ENCODE measurements at places on chromosomes 1 and 21. TPM values are rescaled to one million over a fixed set of nuclear protein-coding genes. Genes with fewer than 3 reads are reported as not detected.
A peak's percentile ranks its signal among the peaks of the same experiment; 100 is the strongest.

- DNase-seq, result no peak
Observed at GRCh38 chr1:231311720-231312431, 25.8 kb downstream of the EXOC8 start.

GRCh38 chr1:230187290-230187689 lies 120.3 kb downstream of the GALNT2 start:
- DNase-seq, result no peak

- DNase-seq, result no peak
Observed at GRCh38 chr1:111141245-111142220, 1.5 kb downstream of the CEPT1 start.

- no peak for DNase-seq
Observed at GRCh38 chr1:9721606-9722377, 70.3 kb downstream of the PIK3CD start.

DNA sequence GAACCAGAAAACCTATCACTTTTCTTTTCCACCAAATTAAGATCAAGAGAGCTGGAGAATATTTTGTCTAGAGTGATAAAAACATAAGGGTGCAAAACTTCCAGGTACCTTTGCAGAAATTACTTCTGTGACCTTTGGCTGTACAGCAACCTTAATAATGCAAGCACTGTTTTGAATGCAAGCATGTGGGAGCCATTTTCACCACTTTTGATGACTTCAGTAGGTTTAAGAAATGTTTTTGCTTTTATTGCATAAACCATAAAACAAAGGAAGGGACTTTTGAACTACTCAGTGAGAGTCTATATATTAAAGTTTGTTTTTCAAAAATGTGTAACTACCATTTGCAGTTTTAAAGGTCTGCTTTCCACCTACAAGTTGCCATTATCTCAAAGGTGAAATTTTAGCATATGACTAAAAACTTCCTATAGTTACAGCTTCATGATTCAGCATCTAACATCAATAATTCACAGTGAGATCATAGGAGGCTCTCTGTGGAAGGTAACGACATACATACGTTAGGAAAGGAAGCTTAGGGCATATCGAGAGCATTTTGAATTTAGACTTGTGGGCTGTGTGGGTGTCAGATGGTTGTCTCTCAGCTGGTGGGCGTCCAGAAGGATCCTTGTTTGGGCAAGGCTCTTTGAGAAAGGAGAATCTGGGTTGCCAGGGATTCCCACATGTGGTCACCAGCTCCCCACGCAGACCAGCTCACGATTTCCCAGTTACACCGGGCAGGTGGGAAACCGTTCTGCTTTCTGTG lies 1.1 kb upstream of the GADD45A start:
- DNase-seq, result peak; percentile 41

DNA sequence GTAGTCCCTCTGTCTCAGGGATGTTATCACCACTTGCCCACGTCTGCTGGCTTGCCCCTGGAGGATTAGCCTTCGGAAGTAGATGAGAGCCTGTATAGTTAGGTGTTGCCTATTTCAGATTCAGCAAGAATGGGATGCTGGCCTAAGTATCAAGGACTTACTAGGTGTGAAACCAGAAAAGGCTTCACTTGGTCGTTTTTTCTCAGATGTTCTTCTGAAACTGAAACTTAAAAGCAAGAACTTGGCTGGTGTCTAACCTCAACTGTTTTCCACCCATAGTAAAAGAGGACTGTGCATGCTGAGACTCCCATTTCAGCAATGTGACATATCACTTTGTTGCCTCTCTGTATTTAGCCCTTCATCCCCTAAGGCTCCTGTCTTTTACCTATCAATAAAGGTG lies 67.0 kb upstream of the LRRC53 start:
- DNase-seq, result no peak

DNA sequence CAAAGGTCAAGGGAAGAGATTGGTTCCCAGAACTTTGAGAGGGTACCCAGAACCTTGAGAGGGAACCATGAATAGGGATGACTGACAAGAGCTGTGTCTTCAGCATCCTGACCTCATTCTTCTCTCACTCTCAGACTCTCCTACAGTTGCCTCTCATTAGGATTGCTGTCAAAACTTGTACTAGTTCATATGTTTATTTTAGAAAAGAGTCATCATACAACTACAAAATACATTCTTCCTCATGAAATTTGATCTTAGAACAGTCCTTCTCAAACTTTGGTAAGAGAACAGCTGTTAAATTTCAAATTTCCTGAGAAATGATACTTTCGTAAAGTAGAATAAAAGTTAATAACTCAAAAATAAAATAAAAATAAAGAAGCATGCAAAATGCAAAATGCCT lies 161.4 kb upstream of the ZRANB2 start:
- no peak for DNase-seq

DNA sequence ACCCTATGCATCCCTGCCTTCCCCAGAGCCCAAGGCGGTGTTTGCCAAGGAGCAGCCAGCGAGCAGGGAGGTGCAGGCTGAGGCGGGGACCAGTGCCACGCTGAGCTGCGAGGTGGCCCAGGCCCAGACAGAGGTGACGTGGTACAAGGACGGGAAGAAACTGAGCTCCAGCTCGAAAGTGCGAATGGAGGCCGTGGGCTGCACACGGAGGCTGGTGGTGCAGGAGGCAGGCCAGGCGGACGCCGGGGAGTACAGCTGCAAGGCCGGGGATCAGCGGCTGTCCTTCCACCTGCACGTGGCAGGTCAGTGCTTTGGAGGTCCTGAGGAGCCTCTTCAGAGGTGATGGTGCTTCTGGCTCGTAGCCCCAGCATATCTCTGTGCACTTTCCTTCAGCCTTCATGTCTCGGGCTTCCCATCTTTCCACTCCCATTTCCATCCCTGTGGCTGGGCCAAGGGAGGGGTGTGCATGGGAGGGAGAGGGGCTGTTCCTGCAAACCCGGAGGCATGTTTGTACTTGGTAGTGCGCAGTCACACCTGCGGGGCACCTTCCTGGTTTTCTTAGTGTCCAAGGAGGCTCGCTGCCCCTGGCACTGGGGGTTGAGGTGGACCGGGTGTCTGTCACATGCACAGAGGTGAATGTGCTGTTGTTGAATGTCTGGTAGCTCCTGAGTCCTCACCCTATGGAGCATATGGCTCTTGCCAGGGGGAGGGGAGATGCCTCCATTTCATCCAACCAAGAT lies 56.4 kb downstream of the OBSCN start:
- no peak for DNase-seq

DNA sequence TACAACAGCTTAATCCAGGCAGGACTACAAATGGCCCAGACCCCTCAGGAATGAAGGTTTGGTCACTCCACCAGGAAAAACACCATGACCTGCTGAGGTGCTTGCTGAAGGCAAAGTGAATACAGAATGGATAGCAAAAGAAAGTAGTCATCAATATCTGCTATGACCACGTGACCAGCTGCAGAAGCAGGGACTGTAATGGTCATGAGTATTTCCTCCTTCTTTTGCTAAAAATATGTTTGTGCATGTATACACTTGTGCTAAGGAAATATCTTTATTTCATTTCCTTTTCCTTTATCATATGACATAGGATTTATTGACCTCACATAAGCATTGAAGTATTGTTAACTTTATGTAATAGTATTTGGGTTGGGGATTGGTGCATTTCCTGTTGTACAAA lies 26.4 kb upstream of the GOLT1A start:
- DNase-seq, result no peak

- DNase-seq, result no peak
Observed at GRCh38 chr1:93740601-93741031, 59.0 kb upstream of the BCAR3 start.

GRCh38 chr1:42364089-42364488 lies 16.5 kb upstream of the RIMKLA start:
- no peak for DNase-seq

- peak; percentile 70 for DNase-seq
Observed at GRCh38 chr1:27365372-27366112, 1.2 kb downstream of the MAP3K6 start.

GRCh38 chr1:79914896-79915295 lies 908.4 kb upstream of the ADGRL4 start:
- no peak for DNase-seq

DNA sequence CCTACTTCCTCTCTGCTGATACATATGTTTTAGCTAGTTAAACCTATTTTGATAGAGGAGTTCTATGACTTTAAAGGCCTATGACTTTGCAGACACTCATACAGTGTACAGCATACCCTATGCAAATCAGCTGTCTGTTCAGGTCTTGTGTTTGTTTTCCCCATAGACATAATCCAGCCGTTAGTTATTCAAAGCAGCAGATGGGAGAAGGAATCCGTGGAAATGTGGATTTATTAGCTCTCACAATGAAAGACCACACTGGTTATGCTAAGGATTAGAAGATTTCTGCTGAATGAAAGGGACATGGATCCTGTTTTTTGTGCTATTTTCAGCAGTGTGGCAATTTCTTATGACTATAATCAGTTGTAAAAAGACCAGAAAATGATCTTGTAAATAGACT lies 59.8 kb downstream of the MAST2 start:
- no peak for DNase-seq

DNA sequence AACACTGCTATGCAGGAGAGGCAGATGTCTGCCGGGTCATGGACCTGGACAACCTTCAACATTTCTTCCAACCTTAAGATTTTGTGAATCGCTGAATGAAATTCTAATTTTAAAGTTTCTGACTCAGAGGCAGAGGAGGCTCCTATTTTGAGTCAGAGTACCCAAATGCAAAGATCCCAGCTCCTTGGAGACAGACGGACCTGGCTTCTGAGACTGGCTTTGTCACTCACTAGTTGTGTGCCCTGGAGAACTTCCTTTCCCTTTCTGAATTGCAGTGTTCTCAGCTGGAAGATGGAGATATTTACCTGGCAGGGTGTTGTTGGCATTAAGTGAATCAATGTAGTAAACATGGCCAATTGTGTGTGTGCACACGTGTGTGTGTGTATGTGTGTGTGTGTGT lies 51.9 kb downstream of the IER5 start:
- no peak for DNase-seq

GRCh38 chr21:42614811-42615351 lies 38.5 kb upstream of the PDE9A start:
- DNase-seq, result peak; percentile 42

GRCh38 chr1:176241385-176242015 lies 34.4 kb upstream of the COP1 start:
- DNase-seq, result no peak

DNA sequence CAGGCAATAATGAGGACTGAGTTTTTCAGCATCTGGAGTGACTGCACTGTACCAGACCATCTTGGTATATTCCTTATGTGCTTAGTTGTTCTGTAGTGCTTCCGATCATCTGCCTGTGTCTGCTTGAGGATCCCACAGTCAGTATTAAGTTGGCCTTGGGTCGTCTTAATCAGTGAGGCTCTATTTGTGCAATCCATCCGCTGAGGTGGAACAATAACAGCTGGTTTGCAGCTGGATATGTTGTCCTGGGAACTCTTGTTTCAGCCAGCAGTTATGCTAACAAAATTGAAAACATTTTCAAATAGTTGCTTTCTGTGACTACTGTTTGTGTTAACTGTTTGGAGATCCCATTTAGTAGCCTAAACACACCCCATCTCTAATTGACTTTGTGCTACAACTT lies 73.7 kb downstream of the LAMC1 start:
- DNase-seq, result no peak

- no peak for DNase-seq
Observed at GRCh38 chr1:219081943-219082925, 91.4 kb upstream of the LYPLAL1 start.

GRCh38 chr1:82646336-82646735 lies 845.6 kb downstream of the ADGRL2 start:
- DNase-seq, result no peak

- DNase-seq, result no peak
Observed at GRCh38 chr1:3710251-3710650, 42.0 kb upstream of the CCDC27 start.

GRCh38 chr1:98256700-98257099 lies 335.9 kb upstream of the DPYD start:
- no peak for DNase-seq

- DNase-seq, result no peak
Observed at GRCh38 chr1:38064197-38064903, 17.8 kb upstream of the POU3F1 start.

- no peak for DNase-seq
Observed at GRCh38 chr1:205939690-205940330, 3.4 kb downstream of the SLC26A9 start.

DNA sequence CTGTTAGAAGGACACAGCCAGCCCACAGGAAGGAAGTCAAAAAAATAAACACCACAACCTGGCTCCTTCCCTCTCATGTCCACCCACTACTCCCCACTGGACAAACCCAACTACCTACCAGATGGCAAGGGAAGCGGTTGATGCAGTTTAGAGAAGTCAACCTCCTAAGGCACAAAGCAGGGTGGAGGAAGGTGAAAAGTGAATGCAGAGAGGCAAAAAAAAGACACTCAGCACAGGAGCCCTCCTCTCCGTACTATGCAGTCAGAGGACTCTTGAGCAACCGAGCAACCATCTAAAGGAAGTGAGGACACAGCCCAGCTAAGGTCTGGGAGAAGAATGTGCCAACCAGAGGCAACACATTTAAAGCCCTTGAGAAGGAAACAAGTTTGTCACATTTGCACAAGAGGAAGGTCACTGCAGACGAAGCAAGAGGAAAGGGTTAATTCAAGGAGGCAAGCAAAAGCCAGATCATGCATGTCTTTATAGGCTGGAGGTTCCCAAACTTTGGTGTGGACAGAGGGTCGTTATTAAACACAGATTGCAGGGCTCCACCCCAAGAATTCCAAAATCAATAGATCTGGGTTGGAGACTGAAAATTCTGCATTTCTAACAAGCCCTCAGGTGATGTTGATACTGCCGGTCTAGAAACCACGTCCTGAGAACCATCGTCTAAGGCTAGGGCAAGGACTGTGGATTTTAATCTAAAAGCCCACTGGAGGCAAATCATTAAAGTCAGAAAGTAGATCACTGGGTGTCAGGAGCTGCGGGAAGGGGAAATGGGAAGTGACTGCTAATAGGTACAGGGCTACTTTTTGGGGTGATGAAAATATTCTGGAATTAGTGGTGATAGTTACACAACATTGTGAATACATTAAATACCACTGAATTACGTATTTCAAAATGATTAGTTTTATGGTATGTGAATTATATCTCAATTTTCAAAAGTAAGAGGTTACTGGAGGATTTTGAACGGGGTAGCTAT lies 19.7 kb downstream of the TP53BP2 start:
- no peak for DNase-seq

Gene HPDL
- 6.8 TPM for total RNA-seq

Gene GUCA2B
- total RNA-seq, result 0.28 TPM

Gene MFN2
- 25.9 TPM for total RNA-seq

Gene RPE65
- 0.24 TPM for total RNA-seq

Gene TNFRSF8
- 0.94 TPM for total RNA-seq

Gene NTRK1
- total RNA-seq, result 1.6 TPM

Gene FYB2
- total RNA-seq, result 4.7 TPM

Gene LRRC71
- total RNA-seq, result not detected

Gene PM20D1
- 0.09 TPM for total RNA-seq

Gene TGFB2
- 0.94 TPM for total RNA-seq

Measured in thymus (tissue), 14 donors.